Activated naive CD4-positive, alpha-beta T cell treated with anti-CD3 and anti-CD28 coated beads, Interleukin-2, amount 50 U/mL, for 72 hours (primary cell): ENCODE measurements at places on chromosomes 4 and X.

DNA sequence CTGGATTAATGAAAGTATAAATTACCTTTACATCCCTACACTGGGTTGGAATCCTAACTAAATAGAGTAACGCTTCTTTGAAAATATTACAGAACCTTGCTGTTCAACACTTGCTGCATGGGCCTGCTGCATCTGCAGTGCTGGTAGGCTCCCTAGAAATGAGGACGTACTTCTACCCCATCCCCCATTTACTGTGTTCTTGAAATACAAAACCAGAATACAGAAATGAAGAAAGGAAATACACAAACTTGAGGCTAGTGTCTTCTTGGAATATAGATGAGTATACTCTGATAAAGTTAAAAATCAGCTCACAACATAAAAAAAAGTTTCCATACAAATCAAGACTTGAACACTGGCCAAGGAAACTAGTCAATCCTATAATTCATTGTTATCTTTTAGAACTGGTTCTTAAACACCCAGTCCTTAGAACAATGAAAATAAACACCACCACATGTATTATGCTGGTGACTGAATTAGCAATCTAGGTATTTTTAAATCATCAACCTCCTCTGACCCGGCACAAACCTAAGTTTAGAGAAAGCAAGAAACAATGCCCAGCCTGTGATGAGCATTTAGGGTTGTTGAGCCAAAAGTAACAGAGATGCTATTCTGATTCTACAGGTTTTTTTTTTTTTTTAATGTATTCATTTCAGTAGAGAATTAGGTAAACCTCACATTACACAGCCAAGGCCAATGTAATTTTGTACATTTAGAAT lies 49.7 kb downstream of the ATP8A1 start:
- no peak for DNase-seq

- no peak for DNase-seq
Measured at GRCh38 chr4:94603170-94603747, 151.5 kb downstream of the PDLIM5 start.

DNA sequence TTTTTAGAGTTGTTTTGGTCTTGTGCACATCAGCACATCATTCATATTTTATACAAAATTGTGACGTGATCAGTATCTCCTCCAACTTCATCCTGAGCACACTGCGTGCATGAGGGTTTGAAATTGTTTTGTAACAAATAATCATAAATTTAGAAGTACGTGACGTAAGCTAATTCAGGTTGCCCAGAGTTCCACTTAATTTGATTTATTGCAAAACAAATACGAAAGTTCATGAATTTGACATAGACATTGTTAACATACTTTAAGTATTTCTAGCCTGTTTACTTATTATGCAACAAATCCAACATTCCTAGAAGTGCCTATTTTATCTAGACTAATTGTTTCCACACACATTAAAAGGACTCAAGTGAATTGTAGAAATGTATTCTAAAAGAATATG lies 48.3 kb downstream of the MAP7D3 start:
- DNase-seq = no peak

GRCh38 chr4:54566608-54567007 lies 91.1 kb upstream of the KIT start:
- no peak for DNase-seq

GRCh38 chr4:98662626-98663225 lies 4.3 kb upstream of the TSPAN5 start:
- no peak for DNase-seq

GRCh38 chrX:9605484-9605883 lies 140.6 kb downstream of the TBL1X start:
- no peak for DNase-seq

DNA sequence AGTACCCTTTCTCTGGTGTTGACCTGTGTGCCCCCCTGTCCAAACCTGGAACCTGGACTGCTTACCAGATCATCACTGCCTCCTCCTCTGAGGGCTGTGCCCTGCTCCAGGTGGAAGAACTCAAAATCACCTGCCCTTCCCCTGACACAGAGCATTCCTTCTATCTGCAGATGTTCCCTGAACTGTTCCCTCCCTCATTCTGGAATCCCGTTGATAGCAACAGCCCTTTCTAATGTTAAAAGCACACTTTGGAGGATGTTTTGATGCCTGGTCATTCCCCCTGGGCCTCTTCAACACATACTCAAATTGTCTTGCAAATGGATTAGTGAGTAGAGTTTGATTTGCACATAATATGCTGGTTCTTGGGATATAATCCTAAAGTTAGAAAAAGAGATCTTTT lies 225.8 kb downstream of the FGF13 start:
- no peak for DNase-seq

DNA sequence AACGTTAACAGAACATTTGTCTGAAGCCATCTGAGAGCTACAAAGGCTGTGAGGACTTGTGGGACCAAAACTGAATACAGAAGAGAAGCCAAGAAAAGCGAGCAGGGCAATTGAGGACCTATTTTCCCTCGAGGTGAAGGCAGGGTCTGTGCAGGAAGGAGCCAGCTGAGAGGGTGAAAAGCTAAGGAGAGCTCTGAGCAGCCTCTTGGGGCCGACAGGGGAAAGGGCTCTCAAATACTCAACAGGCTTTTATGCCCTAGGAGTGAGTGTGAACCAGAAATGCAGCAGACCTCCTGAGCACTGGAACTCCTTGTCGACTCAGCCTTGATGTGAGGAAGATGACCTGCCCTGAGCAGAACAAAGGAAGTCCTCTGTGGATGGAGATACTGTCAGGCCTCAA lies 54.2 kb downstream of the C4orf50 start:
- no peak for DNase-seq

DNA sequence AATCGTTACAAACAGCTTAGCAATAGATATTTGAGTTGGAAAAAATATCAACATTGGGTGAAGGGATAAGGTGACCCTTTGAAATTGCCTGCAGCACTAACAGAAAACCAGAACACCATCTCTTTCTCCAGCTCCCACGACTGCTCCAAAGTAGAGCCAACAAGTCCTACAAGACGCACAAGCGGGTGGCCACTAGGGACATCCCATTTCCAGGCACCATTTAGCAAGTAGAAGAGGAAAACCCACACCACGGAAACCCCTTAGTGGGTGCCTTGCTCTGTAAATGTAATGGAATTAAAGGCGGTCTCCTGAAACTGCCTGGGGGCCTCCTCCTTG lies 1.9 kb downstream of the ARHGAP6 start:
- no peak for DNase-seq
